CMK (cell line): ENCODE measurements at places on chromosomes 16 and 17.

DNA sequence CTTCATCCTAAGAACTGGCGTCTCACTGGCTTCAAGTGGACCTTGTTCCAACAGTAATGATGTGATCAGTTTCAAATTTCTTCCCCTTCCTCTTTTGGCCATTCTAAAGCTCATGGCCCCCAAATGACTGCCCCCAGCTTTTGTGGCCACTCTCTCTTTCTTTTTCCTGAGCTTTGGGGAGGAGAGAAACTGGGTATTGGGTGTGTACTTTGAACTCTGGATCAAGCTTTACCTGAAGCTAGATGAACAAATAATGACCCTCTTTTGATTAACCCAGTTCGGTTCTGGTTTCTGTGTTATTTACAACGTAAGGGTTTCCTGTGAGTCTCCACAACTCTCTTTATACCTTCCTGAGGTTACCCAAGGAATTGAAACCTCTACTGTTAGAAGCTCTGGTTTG, 132.7 kb downstream of the FTO start:
- DNase-seq = no peak

DNA sequence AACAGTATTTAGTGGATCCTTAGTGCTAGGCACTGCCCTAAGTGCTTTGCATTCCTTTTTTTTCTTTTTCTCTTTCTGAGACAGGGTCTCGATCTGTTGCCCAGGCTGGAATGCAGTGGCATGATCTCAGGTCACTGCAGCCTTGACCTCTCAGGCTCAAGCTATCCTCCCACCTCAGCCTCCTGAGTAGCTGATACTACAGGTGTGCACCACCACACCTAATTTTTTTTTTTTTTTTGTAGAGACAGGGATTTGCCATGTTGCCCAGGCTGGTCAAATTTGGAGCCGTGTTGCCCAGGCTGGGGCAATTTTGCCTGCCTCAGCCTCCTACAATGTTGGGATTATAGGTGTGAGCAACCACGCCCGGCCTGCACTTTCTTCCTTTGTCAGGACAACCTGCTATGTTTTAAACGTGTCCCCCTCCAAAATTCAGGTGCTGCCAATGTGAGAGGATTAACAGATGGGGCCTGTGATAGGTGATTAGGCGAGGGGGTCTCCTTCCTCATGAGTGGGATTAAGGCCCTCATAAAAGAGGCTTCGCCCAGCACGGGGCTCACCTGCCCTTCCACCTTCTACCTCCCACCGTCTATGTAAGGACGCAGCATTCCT, 5.4 kb downstream of the NQO1 start:
- DNase-seq = no peak

DNA sequence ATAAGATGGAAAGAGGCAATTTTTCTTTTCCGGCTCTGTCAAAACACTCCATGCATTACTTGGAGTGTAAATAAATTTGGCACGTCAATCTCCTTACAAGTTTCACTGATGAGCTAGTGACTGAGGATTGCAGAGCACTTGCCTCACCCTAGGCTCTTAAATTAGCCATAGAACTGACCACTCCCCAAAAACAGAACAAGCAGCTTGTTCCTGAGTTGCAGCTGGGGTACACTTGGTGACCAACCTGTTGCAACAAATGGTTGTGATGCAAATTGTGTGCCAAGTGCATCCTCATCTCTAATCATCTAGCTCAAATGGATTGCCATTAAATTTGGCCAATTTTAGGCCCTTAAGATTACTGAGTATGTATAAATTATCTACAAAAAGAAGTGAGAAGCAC, 67.0 kb downstream of the CACNG1 start:
- DNase-seq = no peak

DNA sequence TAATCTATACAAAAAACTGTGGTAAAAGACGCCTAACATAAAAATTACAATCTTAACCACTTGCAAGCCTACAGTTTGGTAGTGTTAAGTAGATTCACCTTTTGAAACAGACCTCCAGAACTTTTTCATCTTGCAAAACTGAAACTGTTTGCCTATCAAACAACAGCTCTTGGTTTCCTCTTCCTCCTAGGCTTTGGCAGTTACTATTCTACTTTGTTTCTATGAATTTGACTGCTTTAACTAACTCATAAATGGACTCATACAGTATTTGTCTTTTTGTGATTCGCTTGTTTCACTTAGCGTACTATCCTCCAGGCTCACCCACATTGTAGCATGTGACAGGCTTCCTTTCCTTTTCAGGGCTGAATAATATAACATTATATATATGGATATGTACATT, 97.0 kb downstream of the PRKCA start:
- DNase-seq = no peak

DNA sequence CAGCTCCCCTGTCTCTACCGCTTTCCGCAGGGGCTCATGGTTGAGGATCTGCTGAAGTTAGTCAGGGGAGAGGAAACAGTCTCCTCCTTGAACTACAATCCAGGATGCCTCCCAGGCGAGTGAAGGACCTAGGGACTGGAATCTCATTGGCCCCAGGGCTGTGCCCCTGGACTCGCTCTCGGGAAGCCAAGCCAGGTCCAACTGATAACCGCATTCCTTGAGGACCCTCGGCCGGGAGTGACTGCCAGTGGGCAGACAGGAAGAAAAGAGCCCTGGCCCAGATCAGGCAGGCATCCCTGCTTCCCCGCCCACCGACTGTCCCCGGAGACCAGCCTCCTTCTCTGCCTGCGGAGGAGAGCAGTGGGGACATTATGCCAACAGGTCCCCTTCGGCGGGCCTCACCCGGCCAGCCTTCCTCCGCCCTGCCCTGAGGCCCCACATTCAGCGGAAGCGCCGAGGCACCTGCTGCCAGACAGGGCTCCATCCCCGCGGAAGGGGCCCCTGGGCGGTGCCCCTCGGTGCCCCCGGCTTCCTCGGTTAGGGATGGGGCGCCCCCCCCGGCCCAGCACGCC, 776 bp downstream of the LRRC75A start:
- DNase-seq = no peak

DNA sequence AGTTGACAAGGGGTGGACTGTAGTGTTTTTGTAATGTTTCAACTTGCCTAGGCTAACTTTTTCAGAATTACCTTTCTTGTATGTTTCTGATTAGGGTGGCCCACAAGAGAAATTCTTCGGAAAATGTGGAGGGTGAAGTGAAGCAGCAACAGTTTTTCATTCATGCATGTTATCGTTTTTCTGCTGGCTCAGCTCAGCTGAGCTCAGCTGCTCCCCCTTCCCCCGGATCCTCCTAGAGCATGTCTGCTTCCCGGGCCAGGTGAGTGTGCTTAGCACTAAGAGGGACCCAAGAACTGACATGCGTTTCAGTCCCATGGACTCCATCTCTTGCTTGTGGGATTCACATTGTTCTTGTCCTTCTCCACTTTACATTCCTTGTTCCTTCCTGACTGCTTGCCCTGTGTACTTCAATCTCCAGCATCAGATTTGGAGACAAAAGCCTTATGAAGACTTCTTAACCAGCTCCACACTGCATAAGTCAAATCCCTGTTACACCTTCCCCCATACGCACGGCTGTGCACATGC, 33.6 kb downstream of the SCPEP1 start:
- DNase-seq = no peak

GRCh38 chr17:312476-313148, 40.0 kb downstream of the RPH3AL start:
- no peak for DNase-seq

DNA sequence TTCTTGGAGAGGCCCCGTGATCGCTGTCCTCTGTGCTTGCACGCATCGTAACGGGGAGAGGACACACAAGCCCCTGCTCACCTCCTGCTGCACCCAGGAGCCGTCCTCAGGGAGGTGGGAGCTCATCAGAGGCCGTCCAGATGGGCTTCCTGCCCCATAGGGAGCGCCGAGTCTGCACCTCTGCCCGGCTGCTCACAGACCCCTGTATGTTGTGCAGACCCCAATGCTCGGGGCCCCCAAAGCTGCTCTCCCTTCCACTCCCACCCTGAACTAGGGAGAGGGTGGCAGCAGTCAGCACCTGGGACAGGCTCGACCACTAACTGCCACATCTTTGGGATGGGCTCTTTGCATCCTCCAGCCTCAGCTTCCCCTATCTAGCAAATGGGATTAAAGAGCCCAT, 4.4 kb upstream of the ZNF469 start:
- DNase-seq = no peak

DNA sequence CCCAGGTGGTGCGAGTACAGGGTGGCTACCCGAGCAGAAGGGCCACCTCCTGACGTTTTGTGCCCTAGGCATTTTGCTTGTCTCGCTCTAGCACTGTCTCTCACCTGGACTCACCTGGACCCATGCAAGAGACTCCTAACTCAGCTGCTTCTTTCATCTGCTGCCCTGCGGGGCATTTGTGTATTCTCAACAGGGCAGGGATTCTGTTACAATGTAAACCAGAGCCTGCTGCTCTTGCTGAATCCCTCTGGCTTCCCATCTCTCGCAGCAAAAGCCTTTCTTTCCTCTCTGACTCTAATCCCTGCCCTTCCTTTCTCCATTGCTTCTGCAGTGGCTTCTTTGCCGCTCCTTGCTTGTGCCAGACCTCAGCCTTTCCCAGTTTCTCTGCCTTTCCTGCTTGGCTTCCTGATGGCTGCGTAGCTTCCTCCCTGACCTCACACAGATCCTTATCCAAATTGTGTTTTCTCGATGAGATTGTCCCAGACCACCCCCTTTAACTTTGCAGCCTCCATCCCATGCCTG, 10.2 kb downstream of the ARSG start:
- DNase-seq = no peak
